ENCODE measurements at places on chromosomes 13 and 19.

DNA sequence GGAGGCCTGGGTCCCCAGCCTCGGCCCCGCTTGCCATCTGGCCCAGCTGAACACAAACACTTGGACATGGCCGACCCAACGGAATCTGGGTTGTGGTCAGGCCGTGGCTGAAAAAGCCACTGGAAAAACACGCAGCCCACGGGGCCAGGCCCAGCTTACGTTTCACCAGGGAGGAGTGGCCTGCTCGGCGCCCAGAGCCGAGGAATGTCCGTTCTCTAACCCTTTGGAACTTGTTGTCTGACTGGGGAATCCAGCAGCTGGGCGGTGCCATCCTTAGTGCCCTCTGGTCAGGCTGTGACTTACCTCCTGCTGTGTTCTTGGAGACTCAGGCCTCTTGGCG is 13.8 kb downstream of the CILP2 start:
- peaks cover 23% of the 10 kb centered on the region for H3K4me1 ChIP-seq
- H3K27ac ChIP-seq: peak overlapping the region; percentile 47
- DNase-seq: no peak
- no peaks in the 10 kb centered on the region for H3K36me3 ChIP-seq
- no peaks in the 10 kb centered on the region for H3K27me3 ChIP-seq

GRCh38 chr19:36030264-36031148 is 2.2 kb downstream of the CLIP3 start:
- DNase-seq: no peak
- H3K4me1 ChIP-seq: peaks cover 22% of the 10 kb centered on the region
- peak overlapping the region; percentile 36 for H3K4me3 ChIP-seq
- no peaks in the 10 kb centered on the region for H3K27me3 ChIP-seq
- H3K27ac ChIP-seq: no peak overlapping the region

GRCh38 chr19:7565332-7565731 is 29.8 kb downstream of the PNPLA6 start:
- no peaks in the 10 kb centered on the region for H3K27me3 ChIP-seq
- peaks cover 9% of the 10 kb centered on the region for H3K36me3 ChIP-seq
- H3K27ac ChIP-seq: no peak overlapping the region
- no peak overlapping the region for H3K4me3 ChIP-seq
- no peaks in the 10 kb centered on the region for H3K4me1 ChIP-seq
- DNase-seq: no peak

DNA sequence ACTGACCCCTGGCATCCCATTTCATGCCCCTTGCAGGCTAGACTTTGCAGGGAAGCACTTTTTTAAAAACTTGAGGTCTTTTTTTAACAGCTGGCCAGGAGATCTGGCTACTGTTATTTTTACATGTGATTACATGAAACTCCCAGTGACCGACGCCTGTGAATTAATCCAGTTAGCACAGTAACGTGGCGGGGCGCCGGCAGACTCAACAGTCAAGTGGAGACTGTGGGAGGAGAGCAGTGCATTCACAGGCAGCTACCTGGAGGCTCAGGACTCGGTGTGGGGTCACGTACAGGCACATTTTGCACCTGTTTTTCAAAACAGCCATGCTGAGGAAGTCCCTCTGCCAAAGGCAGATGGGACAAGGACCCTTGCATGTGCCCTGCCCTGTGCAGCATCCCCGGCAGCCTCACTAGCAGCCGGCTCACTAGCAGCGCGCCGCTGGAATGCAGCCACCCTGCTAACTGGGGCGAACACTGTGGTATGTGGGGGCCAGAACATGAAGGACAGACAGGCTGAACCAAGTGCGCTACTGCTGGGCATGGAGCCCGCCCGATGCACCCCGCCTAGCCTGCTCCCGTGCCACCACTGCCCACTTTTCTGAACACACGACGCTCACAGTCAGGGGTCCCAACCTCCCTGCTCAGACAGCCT is 18.7 kb downstream of the CAPS start:
- no peak overlapping the region for H3K27ac ChIP-seq
- no peak for DNase-seq
- no peaks in the 10 kb centered on the region for H3K27me3 ChIP-seq
- no peak overlapping the region for H3K4me3 ChIP-seq
- peaks cover 27% of the 10 kb centered on the region for H3K36me3 ChIP-seq

- no peak for DNase-seq
- no peak overlapping the region for H3K27ac ChIP-seq
- H3K4me1 ChIP-seq: peaks cover 9% of the 10 kb centered on the region
- no peaks in the 10 kb centered on the region for H3K27me3 ChIP-seq
- no peaks in the 10 kb centered on the region for H3K36me3 ChIP-seq
Observed at GRCh38 chr13:90717451-90717936, 630.0 kb upstream of the MIR17HG start.

DNA sequence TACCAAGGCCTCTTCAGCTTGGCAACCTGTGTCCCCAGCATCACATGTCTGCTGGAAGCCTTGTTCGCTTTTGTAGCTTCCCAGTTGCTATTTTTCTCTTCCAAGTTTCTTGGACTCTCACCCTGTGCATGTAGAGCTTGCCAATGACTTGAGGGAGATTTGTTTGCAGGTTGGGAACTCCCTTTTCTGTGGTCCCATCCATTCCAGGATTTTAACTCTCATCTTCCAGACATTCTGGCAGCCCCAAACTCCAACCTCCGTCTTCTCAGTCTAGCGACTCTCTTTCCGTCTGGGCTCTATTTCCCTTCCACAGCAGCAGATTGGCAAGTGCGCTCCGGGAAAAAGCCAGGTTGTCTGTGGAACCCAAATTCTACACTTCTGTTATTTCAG is 9.0 kb downstream of the PLAUR start:
- H3K4me1 ChIP-seq: no peaks in the 10 kb centered on the region
- peaks cover 33% of the 10 kb centered on the region for H3K36me3 ChIP-seq
- no peak for DNase-seq
- no peaks in the 10 kb centered on the region for H3K27me3 ChIP-seq

DNA sequence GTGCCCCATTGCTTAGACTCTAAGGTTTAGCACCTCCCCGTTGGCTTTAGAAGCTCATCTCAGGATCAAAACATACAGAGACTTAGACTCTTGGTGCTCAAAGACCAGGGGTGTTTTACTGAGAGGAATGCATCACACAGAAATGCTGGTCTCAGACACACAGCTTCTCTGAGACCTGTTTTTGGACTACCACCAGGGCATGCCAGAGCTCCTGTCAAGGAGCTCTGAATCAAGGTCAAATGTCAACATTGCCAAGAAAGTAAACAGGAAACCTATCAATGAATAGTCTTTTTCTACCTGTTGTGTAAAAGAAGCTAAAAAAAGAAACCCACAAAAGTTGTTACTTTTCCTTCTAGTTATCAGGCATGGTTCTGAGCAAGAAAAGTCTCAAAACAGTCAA is 149.2 kb downstream of the COL4A1 start:
- peak overlapping the region; percentile 64 for H3K27ac ChIP-seq
- peaks cover 71% of the 10 kb centered on the region for H3K36me3 ChIP-seq
- no peak for DNase-seq
- H3K4me1 ChIP-seq: no peaks in the 10 kb centered on the region
- H3K27me3 ChIP-seq: no peaks in the 10 kb centered on the region

- H3K4me1 ChIP-seq: no peaks in the 10 kb centered on the region
- H3K4me3 ChIP-seq: no peak within 1 kb of the TSS
- H3K27me3 ChIP-seq: no peaks in the 10 kb centered on the region
- no peaks in the 10 kb centered on the region for H3K36me3 ChIP-seq
- no peak within 1 kb of the TSS for H3K27ac ChIP-seq
Observed at GRCh38 chr13:97953376-97953970, at the start of gene IPO5. IPO5 (plus strand) TSS chr13:97953675; CDS start chr13:97976697, 23,022 bp downstream.

GRCh38 chr13:39952249-39953233 is 297.1 kb downstream of the COG6 start:
- peaks cover 4% of the 10 kb centered on the region for H3K27me3 ChIP-seq
- peaks cover 13% of the 10 kb centered on the region for H3K4me1 ChIP-seq
- no peak overlapping the region for H3K4me3 ChIP-seq
- peak overlapping the region; percentile 89 for H3K27ac ChIP-seq

GRCh38 chr19:56147307-56147706 is 6.2 kb downstream of the ZNF444 start:
- H3K27ac ChIP-seq: no peak overlapping the region
- H3K4me1 ChIP-seq: peaks cover 8% of the 10 kb centered on the region

DNA sequence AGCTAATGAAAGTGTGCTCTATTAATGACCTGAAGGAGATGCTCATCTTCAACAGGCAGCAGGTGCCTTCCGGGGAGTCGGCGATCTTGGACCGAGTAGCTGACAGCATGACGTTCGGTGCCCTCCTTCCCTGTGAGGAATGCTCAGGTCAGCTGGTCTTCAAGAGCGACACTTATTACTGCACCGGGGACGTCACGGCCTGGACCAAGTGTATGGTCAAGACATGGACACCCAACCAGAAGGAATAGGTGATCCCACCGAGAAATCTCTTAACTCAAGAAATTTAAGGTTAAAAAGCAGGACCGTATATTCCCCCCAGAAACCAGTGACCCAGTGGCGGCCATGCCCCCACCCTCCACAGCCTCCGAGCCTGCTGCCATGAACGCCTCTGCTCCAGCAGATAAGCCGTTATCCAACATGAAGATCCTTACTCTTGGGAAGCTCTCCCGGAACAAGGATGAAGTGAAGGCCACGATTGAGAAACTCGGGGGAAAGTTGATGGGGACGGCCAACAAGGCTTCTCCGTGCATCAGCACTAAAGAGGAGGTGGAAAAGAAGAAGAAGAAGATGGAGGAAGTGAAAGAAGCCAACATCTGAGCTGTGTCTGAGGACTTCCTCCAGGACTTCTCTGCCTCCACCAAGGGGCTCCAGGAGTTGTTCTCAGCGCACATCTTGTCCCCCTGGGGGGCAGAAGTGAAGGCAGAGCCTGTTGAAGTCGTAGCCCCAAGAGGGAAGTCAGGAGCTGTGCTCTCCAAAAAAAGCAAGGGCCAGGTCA is 22.8 kb upstream of the ANKRD10 start:
- H3K36me3 ChIP-seq: peaks cover 2% of the 10 kb centered on the region
- peaks cover 4% of the 10 kb centered on the region for H3K4me1 ChIP-seq
- no peak overlapping the region for H3K27ac ChIP-seq
- DNase-seq: no peak
- H3K4me3 ChIP-seq: no peak overlapping the region

- no peak for DNase-seq
- H3K27ac ChIP-seq: no peak overlapping the region
- H3K4me1 ChIP-seq: peaks cover 7% of the 10 kb centered on the region
- H3K36me3 ChIP-seq: no peaks in the 10 kb centered on the region
Observed at GRCh38 chr19:43480574-43480973, 15.2 kb upstream of the LYPD3 start.

DNA sequence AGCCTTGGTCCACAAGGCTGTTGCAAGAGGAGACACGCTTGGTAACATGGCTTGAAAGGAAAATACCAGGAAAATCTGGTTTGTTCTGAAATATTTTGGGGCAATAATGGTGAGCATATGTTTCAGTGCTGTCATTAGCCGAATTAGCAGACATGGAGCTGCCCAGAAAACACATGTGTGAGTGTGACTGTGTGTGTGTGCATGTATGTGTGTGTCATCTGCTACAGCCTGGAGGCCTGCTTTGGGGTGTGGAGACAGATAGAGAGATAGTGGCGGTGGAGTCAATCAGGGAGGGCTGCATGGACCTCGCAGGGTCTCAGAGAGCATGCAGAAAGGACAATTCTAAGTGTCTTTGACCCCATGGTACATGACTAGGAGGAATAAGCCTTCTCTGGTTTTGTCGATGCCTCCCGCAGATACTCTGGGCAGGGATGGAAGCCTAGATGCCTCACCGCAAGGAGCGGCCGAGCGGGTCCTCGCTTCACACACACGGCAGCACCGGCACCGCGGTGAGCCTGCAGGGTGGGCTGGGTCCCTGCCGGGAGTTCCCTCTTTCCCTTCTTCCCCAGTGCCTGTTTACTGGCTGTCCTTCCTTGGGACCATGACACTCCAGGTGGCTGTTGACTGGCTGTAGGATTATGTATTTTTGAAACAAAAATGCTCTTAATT is 3.5 kb downstream of the KCTD15 start:
- peaks cover 39% of the 10 kb centered on the region for H3K36me3 ChIP-seq
- H3K27ac ChIP-seq: peak overlapping the region; percentile 47
- H3K27me3 ChIP-seq: no peaks in the 10 kb centered on the region
- H3K4me1 ChIP-seq: peaks cover 36% of the 10 kb centered on the region
- DNase-seq: no peak

DNA sequence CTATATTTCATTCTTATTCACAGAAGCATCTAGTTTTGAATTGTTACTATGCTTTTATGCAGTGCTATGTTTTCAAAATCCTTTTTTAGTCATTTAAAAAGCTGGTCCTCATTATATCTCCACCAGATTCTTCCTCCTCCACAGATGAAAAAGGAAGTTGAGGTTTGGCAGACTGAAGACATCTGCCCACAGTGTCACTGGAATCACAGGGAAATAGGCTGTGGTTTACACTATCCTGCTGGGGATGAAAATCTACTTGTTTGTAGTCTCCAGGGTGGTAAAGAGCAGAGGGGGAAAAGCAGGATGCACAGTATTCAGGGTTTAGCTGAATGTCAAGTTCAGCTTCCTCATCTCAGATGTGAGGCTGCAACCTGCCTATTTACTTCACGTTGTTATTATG is 351.2 kb downstream of the DNAJC15 start:
- peaks cover 26% of the 10 kb centered on the region for H3K4me1 ChIP-seq
- no peak overlapping the region for H3K27ac ChIP-seq
- H3K27me3 ChIP-seq: peaks cover 3% of the 10 kb centered on the region
- peaks cover 9% of the 10 kb centered on the region for H3K36me3 ChIP-seq
- H3K4me3 ChIP-seq: no peak overlapping the region

- H3K27ac ChIP-seq: no peak overlapping the region
- no peaks in the 10 kb centered on the region for H3K4me1 ChIP-seq
- H3K36me3 ChIP-seq: no peaks in the 10 kb centered on the region
- no peak for DNase-seq
- H3K27me3 ChIP-seq: peaks cover 16% of the 10 kb centered on the region
Observed at GRCh38 chr13:38582133-38582532, 104.7 kb upstream of the FREM2 start.

- no peak overlapping the region for H3K27ac ChIP-seq
- peaks cover 26% of the 10 kb centered on the region for H3K4me1 ChIP-seq
- H3K4me3 ChIP-seq: peak overlapping the region; percentile 50
- no peak for DNase-seq
- no peaks in the 10 kb centered on the region for H3K27me3 ChIP-seq
Observed at GRCh38 chr19:17302391-17303166, 646 bp downstream of the ABHD8 start.

DNA sequence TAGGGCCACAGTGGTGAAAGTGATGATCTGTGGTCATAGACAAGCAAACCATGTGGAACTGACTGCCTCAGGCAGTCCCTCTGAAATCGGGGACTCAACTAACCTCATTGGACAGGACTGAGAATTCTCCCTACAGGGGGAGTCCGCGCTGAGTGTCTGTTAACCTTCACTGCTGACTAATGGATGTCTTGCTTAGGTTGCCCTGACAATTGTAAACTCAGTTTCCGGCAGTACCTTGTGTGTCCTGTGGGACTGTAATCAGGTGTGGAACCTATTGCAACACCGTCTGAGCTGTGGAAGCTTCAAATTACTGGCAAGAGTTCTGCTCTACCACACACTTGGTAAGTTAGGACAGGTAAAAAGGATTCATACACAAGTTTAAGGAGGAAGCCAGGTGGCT is 21.8 kb downstream of the ZNF77 start:
- peaks cover 14% of the 10 kb centered on the region for H3K36me3 ChIP-seq
- H3K4me1 ChIP-seq: no peaks in the 10 kb centered on the region
- no peak overlapping the region for H3K4me3 ChIP-seq
- H3K27me3 ChIP-seq: no peaks in the 10 kb centered on the region
- no peak overlapping the region for H3K27ac ChIP-seq

GRCh38 chr19:9058905-9059667 is 27.8 kb upstream of the OR1M1 start:
- no peak overlapping the region for H3K27ac ChIP-seq
- DNase-seq: no peak
- no peak overlapping the region for H3K4me3 ChIP-seq
- H3K36me3 ChIP-seq: no peaks in the 10 kb centered on the region

- H3K27ac ChIP-seq: no peak overlapping the region
- no peak for DNase-seq
- peaks cover 31% of the 10 kb centered on the region for H3K27me3 ChIP-seq
- H3K4me3 ChIP-seq: no peak overlapping the region
- H3K4me1 ChIP-seq: no peaks in the 10 kb centered on the region
- H3K36me3 ChIP-seq: no peaks in the 10 kb centered on the region
Observed at GRCh38 chr13:48654511-48654910, 782 bp downstream of the CYSLTR2 start.

Measured in osteocyte (in vitro differentiated cells).